ENCODE measurements at places on chromosomes 6 and 20.

DNA sequence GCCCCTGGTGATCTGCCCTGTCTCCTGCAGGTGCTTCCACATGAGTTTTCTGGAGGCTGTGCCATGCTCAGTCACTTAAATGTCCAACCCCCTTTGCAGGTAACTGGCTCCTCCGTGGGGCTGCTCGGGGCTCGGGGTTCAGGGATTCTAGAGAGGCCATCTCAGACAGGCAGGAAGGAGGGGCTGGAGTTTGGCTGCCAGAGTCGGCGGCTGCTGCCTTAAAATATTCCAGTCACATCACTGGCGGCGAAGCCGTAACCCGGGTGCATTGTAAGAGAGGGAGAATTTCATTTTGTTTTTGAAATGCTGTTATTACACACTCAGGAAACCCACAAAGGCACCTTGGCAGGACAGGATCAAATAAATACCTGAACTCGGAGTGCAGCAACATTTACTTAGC lies 212.9 kb upstream of the PMEPA1 start:
- DNase-seq = no peak

- no peak for DNase-seq
These were observed 13.8 kb downstream of the ADA start for GRCh38 chr20:44637522-44638372.

DNA sequence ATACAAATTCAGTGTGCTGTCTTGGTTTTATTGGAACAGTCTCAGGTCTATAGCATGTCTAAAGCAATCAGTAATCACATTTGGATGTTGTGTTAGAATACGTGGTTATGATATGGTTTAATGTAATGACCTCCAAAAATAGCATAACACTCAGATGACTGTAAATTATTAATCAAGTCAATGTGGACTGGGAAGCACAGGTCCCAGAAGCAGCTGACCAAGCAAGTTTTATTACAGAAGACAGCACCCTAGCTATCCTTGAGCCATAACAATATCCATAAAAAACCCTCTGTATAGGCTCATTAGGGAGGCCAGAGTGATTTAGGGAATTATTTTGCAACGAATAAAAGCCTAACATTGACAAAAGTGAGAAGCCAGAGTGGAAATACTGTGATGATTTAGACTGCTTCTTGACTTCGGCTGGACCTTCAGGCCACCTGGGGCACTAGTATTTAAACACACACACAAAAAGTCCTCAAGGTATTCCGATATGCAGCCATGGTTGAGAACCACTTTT lies 66.9 kb downstream of the RSPH3 start:
- no peak for DNase-seq

GRCh38 chr20:51469578-51470498 lies 72.7 kb downstream of the NFATC2 start:
- DNase-seq = peak; percentile 23

DNA sequence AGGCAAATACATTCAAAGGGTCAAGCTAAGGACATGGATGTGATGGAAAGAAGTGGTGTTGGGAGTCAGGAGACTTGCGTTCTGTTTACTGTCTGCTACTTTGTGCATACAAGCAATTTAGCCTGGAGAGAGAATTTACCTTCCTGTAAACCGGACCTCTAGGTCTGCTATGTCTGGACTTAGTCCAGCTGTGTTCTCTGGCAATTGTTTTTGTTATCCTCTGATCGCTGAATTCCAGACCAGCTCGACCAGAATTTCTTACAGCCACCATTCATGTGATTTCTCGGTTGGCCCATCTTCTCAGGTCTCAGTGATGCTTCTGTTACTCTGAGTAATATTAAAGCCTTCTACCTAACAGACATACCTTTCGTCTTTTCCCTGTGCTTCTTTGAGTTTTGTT lies 75.2 kb downstream of the LRRC1 start:
- DNase-seq = no peak

- no peak for DNase-seq
These were observed 578.0 kb downstream of the DOK5 start for GRCh38 chr20:55053389-55053788.
